ENCODE measurements at places on chromosomes 3 and 15. TPM values are rescaled to one million over a fixed set of nuclear protein-coding genes. Genes with fewer than 3 reads are reported as not detected.

DNA sequence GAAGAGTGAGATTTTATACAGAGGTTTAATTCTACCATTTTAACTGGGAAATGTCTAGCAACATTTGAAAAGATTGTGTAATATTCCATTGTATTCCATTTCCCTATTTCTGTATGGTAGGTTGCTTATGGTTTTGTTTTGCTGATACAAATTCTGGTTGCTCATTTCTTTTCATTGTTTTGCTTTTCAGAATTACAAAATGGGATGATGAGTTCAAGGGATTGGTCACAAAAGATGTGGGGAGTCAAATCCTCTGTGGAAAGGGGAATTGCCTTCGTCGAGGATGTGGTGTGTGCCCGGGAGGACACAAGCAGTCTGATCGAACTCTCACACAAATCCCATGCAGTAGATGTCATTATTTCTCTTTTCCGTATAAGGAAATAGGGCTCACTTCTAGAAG lies 18.3 kb downstream of the SLCO3A1 start:
- H3K27ac ChIP-seq: peak overlapping the region; percentile 83
- H3K36me3 ChIP-seq: no peaks in the 10 kb centered on the region
- no peak for DNase-seq
- no peaks in the 10 kb centered on the region for H3K27me3 ChIP-seq

GRCh38 chr3:151387842-151388241 lies 3.3 kb upstream of the P2RY12 start:
- H3K27me3 ChIP-seq: no peaks in the 10 kb centered on the region
- no peaks in the 10 kb centered on the region for H3K36me3 ChIP-seq
- H3K4me1 ChIP-seq: peaks cover 9% of the 10 kb centered on the region
- DNase-seq: no peak

DNA sequence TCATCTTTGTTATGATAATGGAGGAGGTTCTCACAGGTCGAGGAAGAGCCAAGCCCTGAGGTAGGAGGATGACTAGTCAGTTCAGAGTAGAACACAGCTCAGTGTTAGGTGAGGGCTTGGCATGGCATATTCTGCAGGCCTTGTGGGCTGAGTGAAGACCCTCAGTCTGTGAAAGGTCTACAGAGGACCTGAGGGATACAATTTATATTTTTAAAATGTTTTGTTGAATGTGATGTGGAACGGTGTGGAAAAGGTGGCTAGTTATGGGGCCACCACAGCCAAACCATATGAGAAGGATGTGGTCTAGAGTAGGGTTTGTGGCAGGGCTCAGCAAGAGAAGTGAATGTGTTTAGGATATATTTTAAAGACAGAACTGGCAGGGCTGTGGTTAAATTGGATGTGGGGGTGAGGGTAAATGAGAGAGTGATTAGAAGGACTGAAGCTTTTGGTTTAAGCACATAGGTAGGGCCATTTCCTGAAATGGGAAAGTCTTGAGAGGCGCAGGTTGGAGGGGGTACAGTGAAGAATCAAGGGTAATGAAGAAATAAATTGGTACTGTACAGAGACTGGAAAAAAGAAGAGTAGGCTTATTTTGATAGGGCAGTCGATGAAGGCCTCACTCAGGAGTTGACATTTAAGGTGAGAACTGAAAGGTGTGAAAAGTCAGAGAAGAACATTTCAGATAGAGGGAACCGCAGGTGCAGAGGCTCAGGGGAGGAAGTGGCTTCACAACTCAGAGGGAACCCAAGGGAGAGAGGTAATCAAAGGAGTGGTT lies 60.5 kb downstream of the SPTSSB start:
- H3K27me3 ChIP-seq: no peaks in the 10 kb centered on the region
- no peak overlapping the region for H3K27ac ChIP-seq
- no peaks in the 10 kb centered on the region for H3K4me1 ChIP-seq

- no peak overlapping the region for H3K27ac ChIP-seq
These were observed 39.6 kb downstream of the CCDC54 start for GRCh38 chr3:107416886-107417285.

DNA sequence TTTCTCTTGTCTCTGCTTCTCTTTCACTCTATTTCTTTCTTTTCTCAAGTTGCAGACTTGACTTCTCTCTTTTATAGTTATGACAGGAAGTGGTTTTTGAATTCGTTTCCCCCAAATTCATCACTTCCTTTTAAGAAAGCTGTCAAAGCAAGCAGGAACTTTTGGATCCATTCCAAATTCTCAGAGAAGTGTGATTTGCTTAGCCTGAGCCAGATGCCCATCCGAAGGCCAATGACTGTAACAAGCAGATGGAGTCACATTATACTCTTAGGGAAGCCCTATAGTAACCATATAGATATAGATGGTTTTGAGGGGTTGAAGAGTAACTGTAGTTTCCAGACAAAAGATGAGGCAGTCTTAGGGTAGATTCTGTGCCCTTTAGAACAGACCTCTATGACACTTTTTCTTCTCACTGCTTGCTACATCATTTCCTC lies 592.0 kb upstream of the KCNMB2 start:
- H3K4me3 ChIP-seq: no peak overlapping the region
- no peak for DNase-seq
- H3K36me3 ChIP-seq: no peaks in the 10 kb centered on the region
- H3K27me3 ChIP-seq: no peaks in the 10 kb centered on the region
- no peak overlapping the region for H3K27ac ChIP-seq

DNA sequence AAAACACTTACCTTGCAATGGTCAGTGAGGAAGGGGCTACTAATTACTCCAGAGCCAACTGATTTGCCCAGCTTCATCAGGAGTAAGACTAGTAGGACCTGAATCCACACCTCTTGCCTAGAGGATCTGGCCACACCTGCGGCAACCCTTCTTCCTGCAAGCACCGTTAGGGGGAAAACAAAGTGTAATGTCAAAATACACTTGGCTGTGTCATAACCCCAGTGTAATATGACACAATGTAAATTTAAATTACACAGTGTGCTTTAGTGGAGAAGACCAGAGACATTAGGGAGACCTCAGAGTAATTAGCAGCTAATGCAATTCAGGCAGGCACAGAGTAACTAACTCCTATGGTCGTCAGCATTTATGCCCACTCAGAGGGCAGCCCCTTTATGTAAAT lies 308.5 kb upstream of the ARRDC4 start:
- no peak overlapping the region for H3K4me3 ChIP-seq
- peaks cover 6% of the 10 kb centered on the region for H3K27me3 ChIP-seq
- DNase-seq: no peak
- no peaks in the 10 kb centered on the region for H3K36me3 ChIP-seq

DNA sequence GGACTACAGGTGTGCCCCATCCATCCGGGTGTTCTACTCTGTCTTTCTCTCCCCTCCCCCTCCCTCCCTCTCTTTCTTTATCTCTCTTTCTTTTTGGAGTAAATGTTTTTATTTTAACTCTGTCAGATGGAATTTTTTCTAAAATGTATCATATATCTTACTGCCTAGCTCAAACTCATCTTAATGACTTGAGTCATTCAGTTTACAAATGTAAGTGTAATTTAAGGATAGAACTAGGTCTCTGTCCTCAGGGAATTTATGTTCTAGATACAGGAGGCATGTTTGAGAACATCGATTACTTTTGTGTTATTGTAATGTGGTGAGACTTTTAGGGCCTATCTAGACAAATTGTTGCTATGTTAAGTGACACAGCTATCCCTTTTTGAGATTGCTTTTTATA lies 3.5 kb downstream of the TBC1D23 start:
- no peak for DNase-seq
- no peaks in the 10 kb centered on the region for H3K36me3 ChIP-seq
- H3K4me3 ChIP-seq: no peak overlapping the region
- no peaks in the 10 kb centered on the region for H3K27me3 ChIP-seq
- no peak overlapping the region for H3K27ac ChIP-seq
- H3K4me1 ChIP-seq: peaks cover 50% of the 10 kb centered on the region

ANP32A gene
- total RNA-seq: 129 TPM

GOLGA6L9 gene
- 6.0 TPM for total RNA-seq
